ENCODE measurements at places on chromosomes 12 and 14.

DNA sequence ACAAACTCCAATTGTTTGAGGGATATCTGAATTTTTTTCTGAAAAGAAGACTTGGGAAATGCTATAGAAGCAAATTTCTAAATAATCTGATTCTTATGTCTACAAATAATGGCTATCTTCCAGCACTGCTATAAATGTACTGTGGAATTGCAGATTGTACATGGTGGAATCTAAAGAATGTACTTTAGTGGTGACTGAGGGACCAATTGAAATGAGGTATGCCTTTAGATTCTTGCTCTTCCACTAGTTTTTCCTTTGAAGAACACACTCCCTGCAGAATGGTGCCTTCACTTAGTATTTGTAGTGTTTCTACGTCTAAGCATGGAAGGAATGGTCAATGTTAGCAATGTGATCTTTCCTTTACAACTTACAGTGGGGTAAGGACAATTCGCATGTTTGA is 11.7 kb upstream of the PRB4 start:
- DNase-seq, result no peak

DNA sequence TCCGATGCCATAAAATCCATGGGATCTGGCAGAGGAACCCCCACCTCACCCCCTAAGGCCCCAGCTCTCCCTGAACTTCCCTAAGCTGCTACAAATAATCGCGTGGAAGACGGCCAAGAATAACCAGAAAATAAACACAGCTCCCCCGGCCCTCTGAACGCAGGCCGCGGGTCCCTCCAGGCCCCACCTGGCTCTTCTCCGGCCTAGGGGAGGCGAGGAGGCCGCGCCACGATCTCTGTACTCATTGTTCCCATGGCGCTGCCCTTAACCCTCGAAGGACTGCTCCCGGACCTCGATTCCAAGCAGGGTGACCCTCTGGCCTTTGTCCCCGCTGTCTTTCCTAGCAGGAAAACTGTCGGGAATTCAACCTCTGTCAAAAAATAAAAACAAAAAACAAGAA is 33.9 kb upstream of the TBX5 start:
- DNase-seq, result no peak

DNA sequence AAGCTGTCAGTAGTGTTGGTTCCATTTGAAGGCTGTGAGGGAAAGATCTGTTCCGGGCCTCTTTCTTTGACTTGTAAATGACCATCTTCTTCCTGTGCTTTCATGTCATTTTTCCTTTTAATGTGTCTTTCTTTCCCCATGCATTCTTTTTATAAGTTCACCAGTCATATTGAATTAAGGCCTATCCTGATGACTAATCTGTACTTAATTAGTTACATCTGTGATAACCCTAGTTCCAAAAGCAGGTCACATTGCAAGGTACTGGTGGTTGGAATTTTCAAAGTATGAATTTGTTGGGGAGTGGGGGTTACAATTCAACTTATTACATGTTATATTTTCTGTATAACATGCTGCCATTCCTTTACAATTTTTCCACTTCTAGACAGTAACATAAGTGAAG is 1642.1 kb upstream of the FLRT2 start:
- no peak for DNase-seq

DNA sequence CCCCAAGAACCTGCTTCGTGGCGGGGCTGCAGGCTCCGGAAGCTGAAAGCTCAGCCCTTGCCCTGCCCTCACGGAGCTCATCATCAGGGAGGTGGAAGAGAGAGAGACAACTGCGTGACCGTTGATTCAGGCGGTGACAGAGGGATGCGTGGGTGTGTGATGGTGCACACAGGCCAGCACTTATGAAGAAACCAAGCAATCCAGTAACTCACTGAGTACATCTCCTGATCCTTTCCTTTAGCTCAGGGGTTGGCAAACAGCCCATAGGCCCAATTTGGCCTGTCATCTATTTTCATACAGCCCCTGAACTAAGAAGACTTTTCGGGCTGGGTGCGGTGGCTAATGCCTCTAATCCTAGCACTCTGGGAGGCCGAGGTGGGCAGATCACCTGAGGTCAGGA is 49.9 kb downstream of the TESC start:
- no peak for DNase-seq

GRCh38 chr14:36671149-36671548 is 9.5 kb downstream of the PAX9 start:
- DNase-seq, result no peak

- no peak for DNase-seq
Measured at GRCh38 chr12:120688527-120689071, 1.6 kb downstream of the MLEC start.

DNA sequence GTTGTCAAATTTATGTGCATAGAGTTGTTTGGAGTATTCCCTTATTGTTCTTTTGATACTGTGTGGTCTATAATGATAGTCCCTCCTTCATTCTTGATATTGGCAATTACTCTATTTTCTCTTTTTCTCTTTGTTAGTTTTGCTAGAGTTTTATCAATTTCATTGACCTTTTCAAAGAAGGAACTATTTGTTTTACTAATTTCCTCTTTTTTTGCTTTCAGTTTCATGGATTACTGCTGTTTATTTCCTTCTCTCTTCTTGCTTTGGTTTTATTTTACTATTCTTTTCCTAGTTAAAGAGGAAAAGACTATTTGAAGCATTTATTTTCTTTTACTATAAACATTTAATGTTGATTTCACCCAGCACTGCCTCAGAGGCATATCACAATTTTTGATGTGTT is 250.9 kb upstream of the PELI2 start:
- no peak for DNase-seq

DNA sequence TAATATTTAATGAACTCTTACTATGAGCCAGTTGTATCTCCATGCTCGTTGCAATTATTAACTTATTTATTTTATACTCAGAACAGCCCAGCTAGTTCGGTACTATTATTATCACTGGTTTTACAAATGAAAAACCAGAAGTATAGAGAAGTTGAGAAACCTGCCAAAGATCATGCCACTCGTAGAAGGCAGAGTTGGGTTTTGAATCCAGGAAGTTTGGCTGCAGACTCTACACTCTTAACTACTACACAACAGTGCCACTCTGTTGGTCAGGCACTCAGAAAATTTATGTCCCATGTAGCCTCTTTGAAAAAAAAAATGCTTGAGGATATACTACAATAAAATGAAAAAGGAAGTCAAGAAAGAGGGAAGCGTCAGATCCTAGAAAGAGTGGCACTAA is 71.5 kb upstream of the ARID2 start:
- DNase-seq, result no peak

DNA sequence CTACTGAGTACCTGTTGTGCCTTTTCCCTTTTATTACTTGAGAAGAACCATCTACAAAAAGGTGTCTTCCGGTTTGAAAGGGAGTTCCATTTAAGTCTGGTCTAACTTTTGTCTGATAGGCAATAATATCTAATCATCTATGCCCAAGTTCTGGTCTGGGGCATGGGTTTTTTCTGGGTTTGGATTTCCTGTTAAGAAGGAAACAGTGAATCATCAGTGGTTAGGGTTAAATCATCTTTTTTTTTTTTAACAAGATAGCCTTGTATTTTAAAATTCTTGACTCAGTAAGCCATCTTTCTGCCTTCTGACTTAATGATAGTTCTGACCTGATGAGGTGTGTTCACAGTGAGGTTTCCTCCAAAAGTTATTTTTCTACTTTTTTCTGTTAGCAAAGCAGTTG is 29.3 kb upstream of the CPNE8 start:
- DNase-seq, result no peak

- DNase-seq, result no peak
Measured at GRCh38 chr14:101538878-101539277, 22.4 kb upstream of the DIO3 start.

GRCh38 chr14:90442388-90442787 is 45.6 kb downstream of the CALM1 start:
- no peak for DNase-seq

- no peak for DNase-seq
Measured at GRCh38 chr14:104111301-104112112, 26.0 kb downstream of the ASPG start.

DNA sequence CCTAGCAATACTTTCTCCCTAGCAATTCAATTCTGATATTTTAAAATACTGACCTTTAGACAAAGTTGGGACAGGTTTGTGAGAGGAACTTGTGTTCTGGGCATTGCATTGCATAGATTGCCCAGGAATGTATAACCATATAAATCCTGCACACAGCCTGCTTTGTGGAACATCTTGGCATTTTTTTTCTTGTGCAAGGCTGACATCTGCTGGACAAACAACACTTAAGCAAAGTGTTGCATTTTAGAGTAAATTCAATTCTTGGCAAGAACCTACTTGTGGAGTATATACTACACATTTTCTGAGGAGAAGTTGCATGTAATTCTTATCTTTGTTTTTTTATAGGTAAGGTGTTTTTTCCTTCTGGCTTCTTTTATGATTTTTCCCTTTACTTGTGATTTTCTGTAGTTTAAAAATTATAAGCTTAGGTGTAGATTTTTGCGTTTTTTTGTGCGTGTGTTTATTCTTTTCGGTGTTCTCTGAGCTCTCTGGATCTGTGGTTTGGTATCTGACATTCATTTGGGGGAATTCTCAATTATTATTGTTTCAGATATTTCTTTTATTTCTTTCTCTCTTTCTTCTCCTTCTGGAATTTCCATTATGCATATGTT is 26.4 kb downstream of the TESPA1 start:
- DNase-seq, result no peak

DNA sequence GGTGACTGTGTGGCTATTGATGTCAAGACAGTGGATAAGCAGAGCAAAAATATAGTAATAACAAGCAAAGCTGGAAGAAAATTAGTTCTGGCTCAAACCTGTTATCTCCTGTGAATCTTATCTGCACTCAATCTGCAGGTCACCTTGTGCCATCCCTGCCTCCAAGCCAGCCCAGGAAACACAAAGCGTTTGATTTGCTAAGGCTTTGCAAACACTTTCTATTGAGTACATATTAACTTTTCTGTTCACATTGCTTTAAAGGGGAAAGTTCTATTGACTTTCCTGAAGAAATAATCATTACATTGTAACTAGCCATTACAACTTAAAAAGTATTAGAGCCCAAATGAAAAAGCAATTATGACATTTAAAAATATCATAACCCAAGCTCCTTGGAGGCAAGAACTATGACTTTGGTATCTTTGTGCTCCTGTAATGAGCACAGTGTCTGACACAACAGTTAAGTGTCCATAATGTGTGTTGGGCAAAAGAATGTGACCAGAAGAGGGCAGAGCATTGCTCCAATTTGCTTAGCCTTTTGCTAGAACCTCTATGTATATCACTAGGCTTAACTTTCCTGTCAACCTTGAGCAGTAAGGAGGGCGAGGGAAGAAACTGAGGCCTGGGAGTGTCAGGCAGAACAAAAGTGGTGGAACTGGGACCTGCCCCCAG is 24.7 kb downstream of the SERPINA3 start:
- no peak for DNase-seq

DNA sequence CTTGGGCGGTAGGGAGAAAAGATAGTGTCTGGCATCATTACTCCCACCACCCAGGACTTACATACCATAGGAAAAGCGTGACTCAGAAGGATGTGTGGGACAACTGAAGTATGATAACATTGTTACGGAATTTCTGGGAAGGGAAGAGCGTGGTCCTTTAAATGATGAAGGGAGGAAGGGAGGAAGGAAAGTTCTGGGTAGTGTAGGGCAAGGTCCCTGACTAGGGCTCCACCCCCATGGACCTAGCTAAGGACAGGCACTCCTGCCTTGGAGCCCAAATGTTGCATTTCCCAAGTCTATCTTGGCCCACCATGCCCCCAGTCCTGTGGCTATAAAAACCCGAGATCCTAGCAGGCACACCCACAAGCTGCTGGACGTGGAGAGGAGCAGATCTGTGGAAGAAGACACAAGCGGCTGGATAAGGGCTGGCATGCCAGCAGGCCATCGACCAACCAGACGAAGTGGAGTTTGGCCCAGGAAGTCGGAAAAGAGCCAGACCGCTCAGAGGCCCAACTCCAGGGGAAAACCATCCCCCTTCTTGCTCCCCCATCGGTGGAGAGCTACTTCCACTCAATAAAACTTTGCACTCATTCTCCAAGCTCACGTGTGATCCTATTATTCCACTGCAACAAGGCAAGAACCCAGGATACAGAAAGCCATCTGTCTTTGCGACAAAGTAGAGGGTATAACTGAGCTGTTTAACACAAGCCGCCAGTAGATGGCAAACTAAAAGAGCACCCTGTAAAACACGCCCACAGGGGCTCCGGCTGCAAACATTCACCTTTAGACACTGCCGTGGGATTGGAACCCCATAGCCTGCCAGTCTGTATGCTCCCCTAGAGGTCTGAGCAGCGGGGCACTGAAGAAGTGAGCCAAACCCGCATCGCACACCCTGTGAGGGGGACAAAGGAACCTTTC is 23.0 kb upstream of the RAB21 start:
- no peak for DNase-seq

- DNase-seq, result no peak
Measured at GRCh38 chr12:31589904-31590641, 863 bp downstream of the DENND5B start.

DNA sequence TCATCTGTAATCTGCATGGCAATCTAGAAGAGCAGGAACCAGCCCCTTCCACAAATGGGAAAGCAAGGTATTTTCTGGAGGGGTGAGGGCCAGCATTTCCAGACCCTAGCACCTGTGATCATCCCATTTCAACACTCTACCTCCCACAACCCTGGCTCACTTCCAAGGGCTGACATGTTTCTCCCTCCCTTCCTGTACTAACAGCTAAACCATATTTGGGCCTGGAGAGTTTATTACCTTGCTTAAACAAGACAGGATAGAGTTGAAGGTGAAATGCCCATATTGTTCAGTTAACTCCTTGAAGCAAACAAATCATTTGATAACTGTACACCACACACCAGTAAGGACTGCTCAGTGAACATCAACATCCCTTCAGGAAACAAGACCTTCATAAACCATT is 158.4 kb downstream of the PPM1H start:
- DNase-seq, result no peak

- no peak for DNase-seq
Measured at GRCh38 chr14:60514741-60515491, 6.0 kb downstream of the SIX6 start.

GRCh38 chr12:131830335-131830913 is 2.2 kb downstream of the MMP17 start:
- no peak for DNase-seq

GRCh38 chr12:120771097-120771496 is 45.5 kb downstream of the ACADS start:
- no peak for DNase-seq

DNA sequence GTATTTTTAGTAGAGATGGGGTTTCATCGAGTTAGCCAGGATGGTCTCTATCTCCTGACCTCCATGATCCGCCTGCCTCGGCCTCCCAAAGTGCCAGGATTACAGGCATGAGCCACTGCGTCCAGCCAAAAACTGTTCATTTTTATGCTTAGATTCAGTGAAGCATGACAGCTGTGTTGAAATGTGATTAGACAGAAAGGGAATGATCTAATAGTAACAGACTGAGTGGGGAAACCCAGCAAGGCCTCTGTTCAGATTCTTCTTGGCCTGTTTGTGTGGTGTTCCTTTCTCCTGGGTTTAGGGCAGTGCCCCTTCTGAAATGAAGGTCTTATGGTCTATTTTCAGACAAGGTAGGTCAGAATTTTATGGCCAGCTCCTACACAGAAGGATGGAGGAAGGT is 11.8 kb upstream of the ABCD4 start:
- no peak for DNase-seq

GRCh38 chr12:52324153-52324444 is 2.9 kb upstream of the KRT83 start:
- no peak for DNase-seq

GRCh38 chr14:23168246-23168645 is 15.2 kb downstream of the SLC7A8 start:
- DNase-seq, result no peak

Data from stimulated activated CD4-positive, alpha-beta T cell treated with anti-CD3 and anti-CD28 coated beads, Interleukin-1b, Interleukin-23, amount 100 ng/mL, for 1 hour (primary cell).